Stimulated activated CD8-positive, alpha-beta memory T cell treated with anti-CD3 and anti-CD28 coated beads, Interleukin-12 subunit alpha, Interleukin-12 subunit beta, amount 100 ng/mL, for 1 hour (primary cell): ENCODE measurements at places on chromosomes 1 and 21.

DNA sequence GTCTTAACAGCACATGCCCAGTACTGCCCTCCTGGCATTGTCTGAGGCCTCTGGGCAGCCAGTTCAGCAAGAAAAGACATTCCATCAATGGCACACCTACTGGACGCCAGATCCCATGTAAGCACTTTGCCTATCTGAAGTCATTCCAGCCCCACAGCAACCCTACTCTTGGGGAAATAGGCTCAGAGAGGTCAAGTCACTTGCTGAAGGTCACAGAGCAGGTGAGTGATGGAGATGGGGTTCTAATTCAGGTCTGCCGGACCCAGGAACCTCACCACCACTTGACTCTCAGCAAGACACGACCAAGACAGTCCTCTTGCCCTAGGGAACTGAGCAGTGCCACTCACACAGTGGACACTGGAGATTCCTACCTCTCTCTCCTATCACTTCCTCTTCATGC is 79.4 kb downstream of the PAX7 start:
- DNase-seq, result no peak

DNA sequence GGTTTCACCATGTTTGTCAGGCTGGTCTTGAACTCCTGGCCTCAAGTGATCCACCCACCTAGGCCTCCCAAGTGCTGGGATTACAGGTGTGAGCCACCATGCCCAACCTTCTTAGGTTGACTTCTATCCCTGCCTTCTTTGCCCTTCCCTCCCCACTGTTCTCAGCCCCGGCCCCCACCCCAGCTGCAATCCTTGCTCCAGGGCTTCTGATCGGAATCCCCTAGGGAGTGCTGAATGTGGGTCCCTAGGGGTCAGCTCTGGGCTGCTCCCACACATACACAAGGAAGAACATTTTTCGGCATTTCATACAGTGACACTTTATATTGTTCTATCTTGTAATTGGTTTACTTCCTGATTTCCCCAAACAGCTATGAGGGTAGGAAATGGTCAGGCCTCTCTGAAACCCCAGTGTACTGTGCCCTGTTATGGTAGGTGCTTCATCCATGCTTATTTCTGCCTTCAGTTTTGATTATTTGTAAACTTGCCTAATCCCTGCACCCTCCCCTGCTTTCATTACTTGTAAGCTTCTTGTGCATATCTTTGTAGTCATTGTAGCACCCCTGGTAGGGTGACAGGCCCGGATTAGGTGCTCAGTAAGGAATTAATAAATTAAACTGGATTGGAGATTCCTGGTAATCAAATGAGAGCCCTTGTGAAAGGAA is 5.8 kb upstream of the SRP9 start:
- DNase-seq, result no peak

- DNase-seq, result no peak
Measured at GRCh38 chr1:178237121-178237520, 143.2 kb downstream of the RASAL2 start.

- DNase-seq, result no peak
Measured at GRCh38 chr21:45420061-45421041, 15.4 kb downstream of the COL18A1 start.

DNA sequence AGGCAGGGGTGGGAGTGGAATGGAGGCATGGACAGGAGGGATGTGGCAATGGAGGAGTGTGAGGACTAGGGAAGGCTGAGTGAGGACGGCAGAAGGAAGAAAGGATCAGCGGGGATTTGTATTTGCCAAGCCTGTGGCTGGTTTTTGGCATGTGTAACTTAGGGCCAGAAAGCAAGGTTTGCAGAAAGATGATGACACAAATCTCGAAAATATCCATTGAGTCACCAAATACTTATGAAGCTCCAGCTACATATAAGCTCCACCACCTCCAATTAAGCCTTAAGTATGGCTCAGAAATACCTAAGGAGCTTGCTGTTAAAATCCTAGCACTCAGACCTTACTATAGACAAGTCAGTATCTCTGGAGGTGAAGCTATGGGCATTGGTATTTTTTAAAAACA is 90.1 kb downstream of the OMA1 start:
- DNase-seq, result no peak

DNA sequence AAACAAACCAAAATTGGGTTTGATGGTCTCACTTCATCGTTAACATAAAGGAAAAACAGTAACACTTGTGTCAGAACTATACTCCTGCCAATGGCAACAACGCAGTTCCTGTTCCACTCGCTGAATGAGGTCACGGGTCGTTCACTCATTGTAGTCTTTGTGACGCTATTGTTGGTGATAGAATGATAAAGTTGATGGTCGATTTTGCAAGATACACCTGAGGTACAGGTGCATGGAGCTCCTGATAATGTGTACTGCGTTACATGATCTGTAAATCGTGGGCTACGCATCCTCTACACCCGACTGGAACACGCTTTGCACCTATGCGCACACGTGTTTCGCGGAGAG is 391 bp upstream of the CENPS start:
- DNase-seq, result no peak
